ENCODE measurements at places on chromosomes 12 and 14.

- peak; percentile 71 for DNase-seq
Measured at GRCh38 chr12:76084863-76085519, 506 bp upstream of the NAP1L1 start.

- no peak for DNase-seq
Measured at GRCh38 chr14:94139006-94139405, 9.6 kb upstream of the IFI27L2 start.

GRCh38 chr12:4563336-4563735 is 1.3 kb downstream of the DYRK4 start:
- DNase-seq: no peak

GRCh38 chr14:22423958-22424357 is 165.1 kb downstream of the DAD1 start:
- no peak for DNase-seq

DNA sequence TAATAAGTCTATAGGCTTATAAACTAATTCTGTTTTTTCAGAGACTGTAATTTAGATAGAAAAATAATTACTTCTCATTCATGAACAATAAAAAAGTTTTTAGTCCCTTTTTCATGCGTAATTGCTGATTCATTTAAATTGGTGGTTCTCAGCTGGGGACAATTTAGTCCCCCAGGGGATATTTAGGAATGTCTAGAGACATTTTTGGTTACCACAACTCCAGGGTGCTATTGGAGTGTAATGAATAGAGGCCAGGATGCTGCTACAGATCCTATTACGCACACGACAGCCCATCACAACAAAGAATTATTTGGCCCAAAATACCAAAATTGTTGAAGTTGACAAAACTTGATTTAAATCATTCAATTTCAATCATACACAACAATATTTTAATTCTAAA is 22.8 kb upstream of the VCPKMT start:
- no peak for DNase-seq

DNA sequence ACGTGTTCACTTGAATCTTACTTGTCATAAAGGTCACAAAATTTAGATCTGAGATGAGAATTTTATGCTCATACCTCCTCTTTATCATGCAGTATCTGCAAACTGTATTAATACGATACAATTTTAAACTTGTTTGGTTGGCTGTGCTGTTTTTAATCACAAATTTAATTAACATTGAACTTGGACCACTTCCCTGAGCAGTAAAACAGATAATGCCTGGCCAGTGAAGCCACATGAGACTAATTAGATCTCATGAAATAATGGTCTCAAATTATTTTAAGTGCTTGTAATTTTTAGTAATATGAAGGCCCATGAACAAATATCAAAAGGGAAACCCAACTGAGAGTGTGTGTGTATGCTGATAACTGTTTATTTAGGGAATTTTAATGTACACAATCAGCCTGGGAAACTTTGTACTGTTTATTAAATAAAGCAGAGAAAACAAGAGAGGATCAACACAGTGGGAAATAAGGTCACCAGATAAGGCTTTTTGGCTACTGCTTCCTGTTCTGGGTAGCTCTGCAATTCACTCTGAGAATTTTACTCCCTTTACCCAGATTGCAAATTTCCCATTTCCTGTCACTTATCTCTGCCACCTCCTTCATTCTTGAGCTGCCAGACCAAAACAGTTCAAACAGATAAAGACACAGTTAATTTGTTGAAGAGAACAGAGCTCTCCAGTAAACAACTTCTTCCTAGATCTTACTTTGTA is 61.6 kb upstream of the GNPNAT1 start:
- DNase-seq: no peak

DNA sequence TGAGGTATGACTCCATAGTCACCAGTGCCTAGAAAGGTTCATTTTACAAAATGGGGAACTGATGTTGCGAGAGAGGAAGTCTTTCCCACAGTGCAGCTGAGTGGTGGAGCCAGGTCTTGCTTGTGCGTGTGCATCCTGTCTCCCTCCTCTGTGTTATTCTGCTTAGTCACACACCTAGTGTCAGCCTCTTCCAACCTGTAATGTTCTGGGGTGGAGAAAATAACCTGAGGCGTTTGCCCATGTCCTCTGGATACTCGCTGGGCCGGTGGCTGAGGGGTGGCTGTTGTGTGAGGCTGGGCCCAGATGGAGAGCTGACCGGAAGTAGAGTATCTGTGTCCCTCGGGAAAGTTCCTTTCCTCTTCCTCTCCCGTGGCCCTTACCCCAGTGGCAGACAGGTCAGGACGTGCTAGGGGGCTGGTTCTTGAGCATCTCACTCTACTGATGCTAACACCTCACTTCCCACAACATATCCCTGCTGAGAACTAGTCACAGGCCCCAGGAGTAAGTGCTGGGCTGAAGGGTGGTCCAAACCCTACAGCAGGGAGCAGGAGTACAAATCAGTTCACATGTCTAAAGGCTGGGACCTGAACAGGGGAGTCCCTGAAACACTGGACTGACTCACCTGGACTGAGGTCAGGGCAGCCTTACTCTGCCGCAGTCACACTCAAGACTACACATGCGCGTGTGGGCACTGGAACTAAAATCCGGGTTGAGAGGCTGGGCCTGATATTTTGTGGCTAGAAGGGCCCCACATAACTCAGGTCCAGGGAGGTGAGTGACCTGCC is 7.0 kb downstream of the MLF2 start:
- DNase-seq: no peak

- DNase-seq: no peak
Measured at GRCh38 chr14:63656194-63656593, 14.5 kb upstream of the WDR89 start.

GRCh38 chr14:86973177-86973576 is 1019.8 kb downstream of the GALC start:
- DNase-seq: no peak

GRCh38 chr12:33560653-33561208 is 121.1 kb upstream of the SYT10 start:
- DNase-seq: no peak

Measured in naive thymus-derived CD8-positive, alpha-beta T cell (primary cell).